Daoy (cell line): ENCODE measurements at places on chromosomes 12 and 14. TPM values are rescaled to one million over a fixed set of nuclear protein-coding genes. Genes with fewer than 3 reads are reported as not detected.

ESPL1 gene
- total RNA-seq: 29.0 and 31.6 TPM in 2 replicates

- DNase-seq: no peak
Observed at GRCh38 chr14:66078006-66078405, 408.2 kb upstream of the CCDC196 start.

DNA sequence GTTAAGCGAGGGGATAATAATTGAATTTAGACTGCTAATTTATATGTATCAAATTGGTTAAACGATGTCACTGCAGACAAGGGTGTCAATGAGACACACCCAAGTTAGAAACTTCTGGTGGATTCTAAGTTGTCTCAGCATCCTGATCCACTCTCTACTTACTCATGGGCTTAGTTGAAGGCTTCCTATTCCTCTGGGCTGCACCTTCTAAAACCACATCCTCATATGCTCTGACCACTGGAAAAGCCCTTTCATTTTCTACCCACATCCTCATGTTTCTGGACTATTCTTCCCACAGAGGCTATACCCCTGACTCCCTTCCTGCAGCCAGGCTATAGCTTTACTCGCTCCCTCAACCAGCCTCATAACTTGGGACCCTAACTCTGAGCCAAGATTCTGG lies 493.8 kb downstream of the VRK1 start:
- DNase-seq: peak; percentile 50

DNA sequence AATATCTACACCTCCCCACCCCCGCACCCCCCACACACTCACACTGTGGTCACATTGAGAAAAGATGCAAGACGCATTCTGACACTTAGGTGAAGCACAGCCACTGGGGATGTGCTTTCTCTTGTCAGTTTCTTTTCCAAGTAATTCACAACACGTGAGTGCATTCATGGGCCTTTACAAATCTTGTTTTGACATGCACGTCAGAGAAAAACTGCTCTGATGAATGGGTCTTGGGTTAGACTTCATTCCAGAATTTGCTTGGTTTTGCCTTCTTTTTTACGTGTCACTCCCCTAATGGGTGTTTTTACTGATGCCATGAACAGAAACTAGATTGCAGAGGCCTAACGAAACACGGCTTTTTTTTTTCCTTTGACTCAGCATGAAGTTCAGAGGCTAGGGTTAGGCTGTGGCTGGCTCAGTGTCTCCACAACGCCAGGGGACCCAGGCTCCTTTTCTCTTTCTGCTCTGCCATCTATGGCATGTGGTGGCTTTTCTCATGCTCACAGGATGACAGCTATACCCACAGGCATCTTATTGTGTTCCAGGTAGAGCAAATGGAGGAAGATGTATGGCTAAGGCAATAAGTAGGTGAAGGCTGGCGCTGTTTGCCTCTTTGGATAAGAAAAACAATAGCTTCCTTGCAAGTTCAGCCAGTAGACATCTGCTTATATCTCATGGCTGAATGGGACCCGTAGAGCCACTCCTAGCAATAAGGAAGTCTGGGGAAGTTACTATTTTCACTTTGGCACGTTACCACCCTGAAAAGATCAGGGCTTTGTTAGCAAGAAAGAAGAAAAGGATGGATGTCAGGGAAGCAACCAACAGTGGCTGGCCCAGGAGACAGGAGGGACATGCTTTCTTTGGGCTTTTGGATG lies 253.3 kb downstream of the SLC15A4 start:
- DNase-seq: no peak

DNA sequence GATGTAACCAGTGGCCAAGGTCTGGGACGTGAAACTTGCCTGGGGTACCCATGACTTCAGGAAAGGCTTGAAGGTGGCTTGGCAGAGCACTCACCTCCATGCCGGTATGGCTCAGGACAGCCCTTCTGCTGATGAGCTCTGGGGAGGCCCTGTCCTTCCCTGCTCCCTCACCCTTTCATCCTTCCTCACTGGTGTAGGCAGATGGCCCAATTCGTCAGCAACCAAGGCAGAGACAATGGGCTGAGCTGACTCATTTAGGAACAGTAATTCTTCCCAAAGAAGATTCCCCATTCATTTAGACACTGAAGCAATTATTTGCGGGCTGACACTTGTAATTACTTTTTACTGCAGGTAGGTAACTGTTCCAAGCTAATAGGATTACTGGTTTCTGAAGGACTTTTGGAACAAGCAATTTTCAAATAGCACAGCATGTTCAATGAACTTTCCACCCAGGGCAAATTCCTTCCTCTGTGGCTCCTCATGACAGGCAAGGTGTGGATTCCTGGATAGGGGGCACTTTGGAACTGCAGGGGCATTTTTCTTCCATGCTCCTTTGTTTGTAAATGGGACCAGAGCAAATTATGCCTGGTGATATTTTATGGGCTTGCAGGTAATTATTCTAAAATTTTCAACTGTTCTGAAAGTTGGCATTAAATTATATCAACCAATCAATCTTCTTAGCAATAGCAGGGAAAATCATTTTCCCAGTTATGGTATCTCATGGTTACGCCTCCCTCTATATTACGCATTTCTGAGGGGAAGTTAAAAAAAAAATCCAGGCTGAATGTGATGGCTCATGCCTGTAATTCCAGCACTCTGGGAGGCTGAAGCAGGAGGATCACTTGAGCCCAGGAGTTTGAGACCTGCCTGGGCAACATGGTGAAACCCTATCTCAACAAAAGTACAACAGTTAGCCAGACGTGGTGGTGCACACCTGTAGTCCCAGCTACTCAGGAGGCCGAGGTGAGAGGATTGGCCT lies 24.1 kb upstream of the NRDE2 start:
- no peak for DNase-seq

GRCh38 chr12:89571491-89572195 lies 45.8 kb upstream of the POC1B start:
- no peak for DNase-seq

IL23A gene
- 1.1 TPM in 1 of 2 replicates, not detected in the other for total RNA-seq

OR4K5 gene
- not detected in 2 replicates for total RNA-seq

MORN3 gene
- total RNA-seq: 0.80 TPM in 1 of 2 replicates, not detected in the other

GRCh38 chr12:98388126-98388525 lies 127.3 kb upstream of the TMPO start:
- no peak for DNase-seq

TESPA1 gene
- 1.1 and 5.8 TPM in 2 replicates for total RNA-seq

- DNase-seq: no peak
Observed at GRCh38 chr12:98968896-98969295, 323.8 kb downstream of the APAF1 start.

DNA sequence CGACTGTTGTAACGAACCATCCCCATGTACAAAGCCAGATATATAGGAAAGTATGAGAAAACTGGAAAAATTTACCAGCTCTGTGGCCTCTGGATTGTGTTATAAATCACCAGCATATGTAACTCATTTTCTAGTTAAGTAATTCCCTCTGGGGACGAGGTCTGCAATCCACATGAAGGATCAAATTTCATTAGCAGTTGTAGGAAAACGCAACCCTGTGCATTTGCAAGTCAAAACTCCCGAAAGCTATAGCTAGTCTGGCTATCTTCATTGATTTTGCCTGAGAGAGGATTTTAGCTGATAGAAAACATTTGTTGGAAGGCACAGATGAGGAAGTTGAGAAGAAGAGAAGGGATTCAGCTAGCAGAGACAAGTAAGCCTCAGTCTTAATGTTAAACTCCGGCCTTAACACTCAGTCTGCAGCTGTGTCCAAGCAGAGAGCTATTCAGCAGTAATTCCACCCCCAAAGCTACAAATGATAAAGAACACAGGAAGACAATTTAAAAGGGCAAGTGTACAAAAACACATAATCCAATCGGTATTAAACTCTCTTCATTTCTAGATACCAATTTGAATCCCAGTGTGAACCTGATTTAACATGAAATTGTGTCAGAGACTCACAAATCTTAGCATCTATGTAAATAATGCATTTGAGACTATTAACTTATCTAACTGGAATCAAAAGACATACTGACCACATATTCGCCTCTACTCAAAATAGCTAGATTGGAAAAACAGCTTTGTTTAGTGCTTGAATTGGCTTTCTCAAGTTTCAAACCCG lies 54.2 kb upstream of the CERS5 start:
- DNase-seq: peak; percentile 70

PTPRO gene
- total RNA-seq: 1.5 and 3.0 TPM in 2 replicates

PMEL gene
- 0.06 and 0.12 TPM in 2 replicates for total RNA-seq

GRCh38 chr12:52777566-52777965 lies 421 bp upstream of the KRT76 start:
- DNase-seq: no peak
